BE2C (cell line): ENCODE measurements at places on chromosomes 2 and 18.

GRCh38 chr2:196316050-196316430 lies 144.7 kb upstream of the STK17B start:
- DNase-seq, result no peak

DNA sequence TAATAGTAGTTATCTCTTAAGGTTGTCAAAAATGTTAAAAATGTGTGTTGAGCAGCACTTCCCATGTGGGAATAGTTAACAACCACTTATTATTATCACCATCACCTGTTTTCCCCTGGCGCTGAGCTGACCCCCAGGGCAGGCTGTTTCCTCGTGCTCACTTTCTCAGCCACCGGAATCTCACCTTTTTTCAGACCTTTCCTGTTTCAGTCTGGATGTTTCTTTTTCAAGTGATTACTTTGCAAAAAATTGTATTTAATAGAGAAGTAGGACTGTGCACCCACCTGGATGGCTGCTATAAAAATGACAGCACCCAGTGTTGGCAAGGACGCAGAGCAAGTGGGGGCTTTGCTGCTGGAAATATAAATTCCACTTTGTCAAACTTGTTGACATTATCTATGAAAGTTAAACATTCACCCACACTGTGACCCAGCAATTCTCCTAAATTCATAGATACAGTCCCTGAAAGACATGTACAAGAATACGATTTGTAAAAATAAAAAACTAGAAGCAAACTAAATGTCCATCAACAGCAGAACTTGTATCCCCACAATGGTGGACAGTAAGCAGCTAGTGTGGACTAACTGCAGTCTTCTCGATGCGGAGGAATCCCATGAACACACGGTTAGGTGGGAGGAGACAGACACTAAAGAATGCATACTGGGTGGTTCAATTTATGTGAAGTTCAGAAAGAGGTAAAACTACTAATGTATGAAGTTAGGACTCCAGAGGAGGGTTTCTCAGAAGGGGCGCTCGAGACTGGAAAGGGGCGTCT lies 66.5 kb downstream of the SOWAHC start:
- DNase-seq, result no peak

GRCh38 chr2:150045601-150046000 lies 441.9 kb downstream of the RND3 start:
- DNase-seq, result no peak

DNA sequence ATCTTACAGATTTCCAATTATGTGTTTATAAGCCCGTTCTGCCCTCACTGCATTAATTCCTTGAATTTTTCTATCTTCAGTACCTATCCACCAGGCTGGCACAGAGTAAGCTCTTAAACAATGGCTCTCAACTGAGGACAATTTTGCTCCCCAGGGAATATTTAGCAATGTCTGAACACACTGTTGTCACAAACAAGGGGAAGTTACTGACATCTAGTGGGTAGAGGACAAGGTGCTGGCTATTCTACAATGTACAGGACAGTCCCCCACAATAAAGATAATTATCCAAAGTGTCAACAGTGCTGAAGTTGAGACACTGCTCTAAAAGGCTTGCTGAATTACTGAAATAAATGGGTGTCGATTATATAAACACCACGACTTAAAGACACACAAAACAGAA lies 5.0 kb downstream of the NDUFS1 start:
- DNase-seq, result peak; percentile 31

GRCh38 chr2:200021449-200022114 lies 66.2 kb downstream of the MAIP1 start:
- no peak for DNase-seq

GRCh38 chr18:13558790-13559189 lies 167.6 kb downstream of the FAM210A start:
- no peak for DNase-seq

DNA sequence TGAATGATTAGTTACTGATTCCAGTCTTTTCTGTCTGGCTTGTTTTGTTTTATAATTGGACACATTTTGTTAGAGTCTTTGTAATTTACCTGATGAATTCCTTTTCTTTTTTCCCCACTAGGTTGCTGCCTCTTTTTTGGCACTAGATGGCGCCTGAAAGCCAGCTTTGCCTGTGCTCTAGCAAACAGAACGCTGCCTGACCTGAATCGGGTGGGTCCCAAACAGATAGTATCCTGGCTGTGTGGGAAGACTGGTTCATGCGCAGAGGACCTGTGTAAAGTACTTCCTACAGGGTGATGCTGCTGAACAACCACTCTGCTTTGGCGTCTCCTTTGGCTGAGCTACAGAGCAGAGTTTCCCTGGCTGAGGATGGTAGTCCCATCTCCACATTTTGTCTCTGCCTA lies 288.2 kb downstream of the IKZF2 start:
- peak; percentile 35 for DNase-seq

GRCh38 chr2:159904959-159905305 lies 106.9 kb upstream of the CD302 start:
- DNase-seq, result no peak

- peak; percentile 60 for DNase-seq
Measured at GRCh38 chr18:21650311-21650710, 38.2 kb downstream of the SNRPD1 start.

GRCh38 chr2:133424876-133425275 lies 143.4 kb downstream of the NCKAP5 start:
- no peak for DNase-seq

GRCh38 chr2:69784228-69784627 lies 42.3 kb downstream of the ANXA4 start:
- DNase-seq, result no peak

DNA sequence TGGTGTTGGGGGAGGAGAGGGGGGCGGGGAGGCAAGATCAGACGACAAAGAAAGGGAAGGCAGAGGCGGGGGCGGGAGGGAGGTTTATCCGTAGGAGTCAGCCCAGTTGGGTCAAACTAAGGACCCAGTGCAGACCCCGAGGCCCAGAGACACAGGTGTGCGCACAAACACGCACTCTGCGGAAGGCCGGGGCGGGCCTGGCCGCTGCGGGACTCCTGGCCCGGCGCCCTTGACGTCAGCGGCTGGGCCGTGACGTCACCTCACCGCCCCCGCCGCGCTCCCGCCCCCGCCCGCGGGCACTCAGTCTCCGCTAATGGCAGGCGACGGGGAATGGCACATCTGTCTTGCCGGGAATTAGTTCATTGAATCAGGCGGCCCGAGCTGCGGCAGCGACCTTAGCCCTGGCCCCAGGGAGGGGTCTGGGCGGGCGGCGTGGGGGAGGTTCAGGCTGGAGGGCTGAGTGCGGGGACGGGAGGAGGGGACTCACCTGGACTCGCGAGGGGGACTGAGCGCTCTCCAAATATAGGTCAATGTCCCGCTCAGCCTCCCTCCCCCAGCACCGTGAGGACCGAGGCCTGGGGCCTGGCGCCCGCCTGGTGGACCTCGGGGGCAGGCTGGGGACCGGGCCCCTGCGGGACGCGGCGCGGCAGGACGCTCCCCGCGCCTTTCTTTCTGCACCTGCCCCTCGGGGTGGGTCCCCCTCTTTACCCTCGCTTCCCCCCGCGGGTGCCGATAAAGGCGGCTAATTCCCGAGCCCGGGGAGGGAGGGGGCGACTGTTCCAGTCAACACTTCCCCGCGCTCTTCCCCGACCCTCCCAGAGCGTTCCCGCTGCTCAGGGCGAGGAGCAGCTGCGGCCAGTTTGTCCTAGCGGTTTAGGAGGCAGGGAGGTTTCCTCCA lies 15.5 kb upstream of the ECEL1 start:
- peak; percentile 72 for DNase-seq

GRCh38 chr2:223297788-223298187 lies 245.8 kb downstream of the KCNE4 start:
- peak; percentile 59 for DNase-seq
